Immature natural killer cell (primary cell): ENCODE measurements at places on chromosomes 2 and 18. TPM values are rescaled to one million over a fixed set of nuclear protein-coding genes. Genes with fewer than 3 reads are reported as not detected.

DNA sequence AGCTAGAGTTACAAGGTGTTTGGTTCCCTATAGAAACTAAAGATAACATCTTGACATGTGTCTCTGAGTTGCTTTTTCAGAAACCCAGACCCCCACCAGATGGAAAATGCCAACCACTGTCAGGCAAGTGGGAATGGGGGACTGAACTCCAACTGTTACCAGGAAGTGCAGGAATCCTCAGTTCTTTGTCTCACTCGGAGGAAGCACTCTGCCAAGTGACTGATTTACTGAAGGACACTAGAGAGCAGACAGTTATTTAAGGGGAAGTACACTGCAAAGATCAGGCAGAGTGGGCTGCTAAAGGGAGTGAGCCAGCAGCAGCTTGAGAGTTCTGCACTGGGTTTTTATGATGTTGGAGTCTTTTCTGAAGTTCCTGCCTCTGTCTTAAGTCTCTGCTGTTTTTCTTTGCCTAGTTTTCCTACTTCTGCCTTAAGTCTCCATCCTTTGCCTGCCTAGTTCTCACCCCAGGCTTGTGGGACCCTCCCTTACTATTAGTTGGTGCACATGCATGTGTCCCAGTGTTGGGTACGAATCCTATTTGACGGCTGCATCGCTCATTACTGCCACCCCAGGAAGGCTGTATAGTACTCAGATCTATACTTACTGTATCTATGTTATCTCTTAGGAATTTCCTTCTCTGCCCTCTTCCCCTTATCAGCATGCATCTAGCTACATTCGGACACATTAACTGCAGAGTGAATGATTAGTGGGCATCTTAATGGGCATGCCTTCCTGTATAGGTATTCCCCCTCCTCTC, 97.1 kb downstream of the TEX51 start:
- peaks cover 2% of the 10 kb centered on the region for H3K27me3 ChIP-seq
- no peak overlapping the region for H3K4me3 ChIP-seq
- no peak for DNase-seq
- no peaks in the 10 kb centered on the region for H3K36me3 ChIP-seq

GRCh38 chr2:202529389-202529788, 105.4 kb upstream of the FAM117B start:
- H3K27me3 ChIP-seq, result no peaks in the 10 kb centered on the region
- H3K36me3 ChIP-seq, result peaks cover 8% of the 10 kb centered on the region

DNA sequence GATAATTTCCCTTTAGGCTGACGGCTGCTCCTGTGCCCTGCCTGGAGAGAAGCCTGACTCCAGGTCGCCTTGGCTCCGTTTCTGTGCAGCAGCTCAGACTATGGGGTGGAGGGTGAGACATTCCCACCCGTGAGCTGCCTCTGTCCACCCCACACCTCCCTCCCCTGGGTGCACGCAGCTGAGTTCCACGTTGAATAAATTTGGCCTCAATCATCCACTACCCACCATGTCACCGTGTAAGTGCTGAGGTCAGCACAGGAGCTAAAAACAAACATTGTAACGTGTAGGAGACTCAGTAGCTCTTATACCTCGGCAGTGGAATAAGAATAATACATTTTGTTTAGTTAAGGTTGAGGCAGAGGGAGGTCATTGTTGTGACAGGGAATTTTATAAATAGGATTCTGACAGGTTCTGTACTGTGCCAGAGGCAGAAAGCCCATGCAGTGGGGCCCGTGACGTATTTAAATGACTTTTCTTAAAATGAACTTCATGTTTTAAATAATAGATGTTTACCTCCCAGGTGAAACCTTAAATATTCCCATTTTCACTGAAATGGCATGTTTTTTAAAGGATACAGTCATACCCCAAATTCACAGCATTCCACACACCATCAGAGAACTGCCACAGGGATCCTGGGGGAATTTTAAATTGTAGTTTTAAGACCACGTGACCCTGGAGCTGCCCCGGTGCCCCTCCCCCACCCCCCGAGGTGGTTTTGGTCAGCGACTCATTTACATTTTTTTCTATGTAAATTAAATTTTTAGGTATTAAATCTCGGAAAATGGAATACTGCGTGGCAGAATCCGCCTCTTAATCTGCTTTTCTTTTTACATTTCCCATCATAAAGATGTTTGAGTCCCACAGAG, 50.2 kb downstream of the NFATC1 start:
- no peak overlapping the region for H3K4me3 ChIP-seq
- H3K4me1 ChIP-seq, result peaks cover 5% of the 10 kb centered on the region
- H3K36me3 ChIP-seq, result no peaks in the 10 kb centered on the region

- no peaks in the 10 kb centered on the region for H3K36me3 ChIP-seq
- H3K4me1 ChIP-seq, result no peaks in the 10 kb centered on the region
- no peak overlapping the region for H3K27ac ChIP-seq
- no peak overlapping the region for H3K4me3 ChIP-seq
- DNase-seq, result no peak
- peaks cover 6% of the 10 kb centered on the region for H3K27me3 ChIP-seq
Observed at GRCh38 chr18:48486754-48487153, 52.1 kb upstream of the CTIF start.

GRCh38 chr2:174286172-174286571, 37.8 kb upstream of the OLA1 start:
- H3K4me1 ChIP-seq, result no peaks in the 10 kb centered on the region
- no peak overlapping the region for H3K27ac ChIP-seq
- peaks cover 42% of the 10 kb centered on the region for H3K27me3 ChIP-seq

DNA sequence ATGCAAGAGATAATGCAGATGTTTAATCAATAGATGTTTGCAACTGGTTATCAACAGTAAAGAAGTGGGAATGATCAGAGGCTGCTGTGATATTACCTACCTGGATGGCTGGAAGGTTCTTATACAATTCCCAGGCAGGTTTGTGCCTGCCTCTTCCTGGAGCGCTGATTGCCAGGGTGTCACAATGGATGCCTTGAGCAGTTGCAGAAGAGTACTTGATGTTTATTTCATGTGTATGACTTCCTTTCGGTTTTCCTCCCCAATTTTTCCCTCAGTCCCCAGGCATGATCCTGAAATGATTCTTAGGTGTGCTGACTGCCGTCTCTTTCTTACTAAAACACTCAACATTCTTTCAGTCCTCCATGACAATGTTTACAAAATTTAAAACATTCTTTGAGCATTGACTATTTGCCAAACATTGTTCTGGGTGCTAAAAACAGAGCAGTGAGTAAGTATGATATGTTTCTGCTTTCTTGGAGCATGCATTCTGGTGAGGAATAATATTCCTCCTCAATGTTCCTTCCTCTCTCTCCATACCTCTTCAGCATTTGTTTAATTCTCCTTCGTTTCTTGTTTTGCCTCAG, 416.6 kb upstream of the TRIB2 start:
- DNase-seq, result no peak
- H3K36me3 ChIP-seq, result no peaks in the 10 kb centered on the region
- peaks cover 22% of the 10 kb centered on the region for H3K4me1 ChIP-seq
- peaks cover 3% of the 10 kb centered on the region for H3K27me3 ChIP-seq
- H3K27ac ChIP-seq, result no peak overlapping the region

GRCh38 chr2:17803497-17803896, 12.8 kb upstream of the MSGN1 start:
- H3K36me3 ChIP-seq, result no peaks in the 10 kb centered on the region
- H3K27ac ChIP-seq, result no peak overlapping the region
- H3K4me3 ChIP-seq, result no peak overlapping the region
- H3K27me3 ChIP-seq, result peaks cover 2% of the 10 kb centered on the region

DNA sequence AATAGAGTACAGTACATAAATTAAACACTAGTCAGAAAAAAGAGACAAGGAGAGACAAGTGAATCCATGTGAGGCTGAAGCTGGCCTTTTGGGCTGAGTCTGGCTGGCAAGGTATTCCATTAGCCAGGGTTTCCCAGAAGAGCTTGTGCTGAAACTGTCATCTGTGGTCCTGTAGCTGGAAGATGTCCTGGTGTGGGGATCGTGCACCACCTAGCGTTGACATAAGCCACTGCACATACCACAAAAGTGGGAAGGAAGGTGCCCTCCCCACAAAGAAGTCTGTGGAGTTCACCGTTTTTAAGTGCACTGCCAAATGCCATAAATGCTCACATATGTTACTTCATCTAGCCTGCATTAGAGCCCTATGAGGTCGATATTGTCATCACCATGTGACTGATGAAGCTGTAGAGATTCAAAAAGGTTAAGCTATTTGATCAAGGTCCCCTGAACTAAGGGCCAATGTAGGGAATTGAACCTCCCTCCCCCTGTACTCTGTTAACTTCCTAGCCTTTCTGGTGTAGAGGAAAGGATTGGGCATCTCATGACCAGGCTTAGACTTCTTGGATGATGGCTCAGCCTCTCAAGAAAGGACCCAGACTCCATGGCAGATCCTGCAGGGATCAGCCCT, 31.9 kb upstream of the GALNT14 start:
- no peaks in the 10 kb centered on the region for H3K36me3 ChIP-seq
- no peak overlapping the region for H3K27ac ChIP-seq
- H3K4me1 ChIP-seq, result no peaks in the 10 kb centered on the region
- peak; percentile 29 for DNase-seq

DNA sequence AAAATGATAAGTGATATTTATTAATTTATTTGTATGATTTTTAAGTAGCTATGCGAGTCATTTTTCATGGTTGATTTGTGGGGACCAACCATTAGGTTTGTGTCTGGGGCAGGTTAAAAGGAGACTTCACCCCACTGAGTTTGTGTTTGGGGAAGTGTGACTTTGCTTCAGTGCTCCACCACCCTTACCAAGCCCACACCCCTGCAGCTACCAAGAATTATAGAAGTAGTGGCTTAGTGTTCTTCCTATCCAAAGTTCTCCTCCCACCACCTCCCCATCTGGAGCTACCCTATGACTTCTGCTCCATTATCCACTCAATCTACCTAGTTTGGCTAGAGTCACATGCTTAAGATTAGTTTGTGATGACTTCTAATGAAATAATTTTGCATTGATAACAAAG, 182.1 kb upstream of the ZEB2 start:
- H3K36me3 ChIP-seq, result no peaks in the 10 kb centered on the region
- peaks cover under 1% of the 10 kb centered on the region for H3K4me1 ChIP-seq
- H3K27ac ChIP-seq, result no peak overlapping the region
- no peak overlapping the region for H3K4me3 ChIP-seq

- H3K4me3 ChIP-seq, result peak overlapping the region; percentile 98
- peak; percentile 43 for DNase-seq
- H3K36me3 ChIP-seq, result peaks cover 7% of the 10 kb centered on the region
- H3K4me1 ChIP-seq, result peaks cover 56% of the 10 kb centered on the region
Observed at GRCh38 chr18:3595369-3596273, 145.6 kb downstream of the TGIF1 start.

DNA sequence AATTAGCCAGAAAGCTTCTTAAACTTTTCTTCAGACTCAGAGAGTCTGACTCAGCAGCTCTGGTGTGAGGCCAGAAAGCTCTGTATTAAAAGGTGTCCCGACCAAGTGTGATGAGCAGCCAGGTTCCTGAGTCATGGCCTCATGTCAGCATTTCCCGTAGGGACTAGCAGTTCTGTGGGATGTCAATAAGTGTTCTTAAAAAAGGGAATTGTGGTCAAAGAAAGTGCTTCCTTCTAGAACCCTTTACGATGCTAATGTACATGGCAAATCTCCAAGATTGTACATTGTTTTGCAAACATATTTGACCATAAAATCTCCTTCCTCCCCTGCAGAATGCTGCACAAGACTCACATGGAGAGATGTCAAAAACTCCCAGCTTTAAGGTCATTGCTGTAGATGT, 80.1 kb downstream of the PLA2R1 start:
- peaks cover 4% of the 10 kb centered on the region for H3K27me3 ChIP-seq
- H3K27ac ChIP-seq, result no peak overlapping the region
- no peaks in the 10 kb centered on the region for H3K36me3 ChIP-seq
- no peak overlapping the region for H3K4me3 ChIP-seq
- no peaks in the 10 kb centered on the region for H3K4me1 ChIP-seq
- no peak for DNase-seq

DNA sequence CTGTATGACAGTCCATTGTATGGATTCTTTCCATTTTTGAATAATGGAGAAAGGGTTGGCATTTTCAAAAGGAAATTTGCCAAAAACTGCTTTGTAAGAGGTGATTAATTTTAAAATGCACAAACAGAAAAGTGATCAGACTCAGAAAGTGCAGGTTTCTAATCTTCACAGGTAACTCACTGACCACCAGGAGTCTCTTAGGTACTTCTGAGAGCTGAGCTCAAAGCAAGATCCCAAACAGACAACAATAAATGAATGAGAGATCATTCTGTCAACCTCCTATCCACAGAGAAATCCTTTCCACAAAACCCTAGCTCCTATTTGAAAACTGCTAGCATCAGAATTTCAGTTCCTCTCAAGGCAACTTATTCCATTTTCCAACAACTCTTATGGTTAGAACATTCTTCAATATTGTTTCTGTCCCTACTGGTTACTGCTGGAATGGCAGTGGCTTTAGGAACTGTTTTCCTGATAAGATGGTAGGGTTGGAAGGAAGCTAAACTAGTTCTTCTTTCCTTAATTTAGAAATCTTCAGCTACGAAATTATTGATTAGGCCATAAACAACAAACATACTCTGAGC, 20.6 kb upstream of the HAAO start:
- peaks cover 36% of the 10 kb centered on the region for H3K4me1 ChIP-seq
- H3K27ac ChIP-seq, result peak overlapping the region; percentile 54
- H3K4me3 ChIP-seq, result peak overlapping the region; percentile 12
- DNase-seq, result no peak
- peaks cover 21% of the 10 kb centered on the region for H3K27me3 ChIP-seq

- H3K27me3 ChIP-seq, result peaks cover 5% of the 10 kb centered on the region
- peak; percentile 63 for DNase-seq
- no peaks in the 10 kb centered on the region for H3K36me3 ChIP-seq
- peak overlapping the region; percentile 75 for H3K4me3 ChIP-seq
- peak overlapping the region; percentile 76 for H3K27ac ChIP-seq
- peaks cover 28% of the 10 kb centered on the region for H3K4me1 ChIP-seq
Observed at GRCh38 chr2:393711-394696, 106.1 kb upstream of the ALKAL2 start.

DNA sequence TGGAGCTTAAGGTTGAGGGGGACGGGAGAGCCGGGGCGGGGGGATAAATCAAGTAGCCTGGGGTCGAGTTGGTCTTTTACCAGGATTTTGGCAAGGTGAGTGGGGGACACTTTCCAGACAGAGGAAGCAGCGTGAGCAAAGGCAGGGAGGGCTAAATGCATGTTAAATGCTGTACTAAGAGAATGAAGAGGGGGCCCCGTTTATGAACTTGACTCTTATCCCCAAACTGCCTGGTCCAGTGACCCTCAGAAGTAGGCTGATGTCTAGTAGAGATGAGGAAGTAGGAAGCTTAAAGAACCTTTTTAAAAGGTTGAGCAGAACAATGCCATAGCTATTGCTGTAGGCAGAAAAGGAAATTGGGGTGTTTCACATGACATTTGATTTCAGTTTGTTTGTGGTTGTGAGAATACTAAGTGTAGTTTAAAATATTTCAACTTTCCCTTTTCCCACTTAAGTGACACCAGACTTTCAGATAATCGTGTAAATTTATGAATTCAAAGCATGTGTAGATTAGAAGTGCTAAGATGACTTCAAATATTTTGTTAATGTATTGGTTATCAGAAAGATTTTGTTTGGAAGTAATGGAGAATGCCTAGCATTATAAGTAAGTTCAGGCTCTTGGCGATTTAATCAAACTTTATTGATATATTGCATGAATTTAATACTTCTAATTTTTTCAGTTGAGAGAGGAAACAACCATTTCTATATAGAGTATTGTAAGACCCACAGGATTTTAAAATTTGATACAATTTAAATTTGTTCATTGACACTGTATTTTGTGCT, 1.8 kb downstream of the REL start:
- H3K36me3 ChIP-seq, result no peaks in the 10 kb centered on the region
- H3K4me1 ChIP-seq, result peaks cover 61% of the 10 kb centered on the region
- peak overlapping the region; percentile 97 for H3K27ac ChIP-seq
- H3K27me3 ChIP-seq, result peaks cover 25% of the 10 kb centered on the region

The CDH2 gene
- not detected for polyA plus RNA-seq

The POTEJ gene
- polyA plus RNA-seq, result not detected

The FAM237A gene
- not detected for polyA plus RNA-seq

The GREB1L gene
- polyA plus RNA-seq, result not detected

The C1QL2 gene
- polyA plus RNA-seq, result not detected

The COLEC11 gene
- polyA plus RNA-seq, result not detected

The CDH7 gene
- not detected for polyA plus RNA-seq

The DNPEP gene
- 77.4 TPM for polyA plus RNA-seq

The SALL3 gene
- polyA plus RNA-seq, result not detected

The FRZB gene
- not detected for polyA plus RNA-seq
